CD4-positive, alpha-beta T cell treated with Interleukin-1 beta for 1 hour (primary cell): ENCODE measurements at places on chromosomes 16 and 17.
A peak's percentile ranks its signal among the peaks of the same experiment; 100 is the strongest.

GRCh38 chr16:57648581-57649442, 19.3 kb upstream of the ADGRG3 start:
- peak; percentile 87 for DNase-seq

- DNase-seq = no peak
These were observed 10.4 kb downstream of the VPS53 start for GRCh38 chr17:704111-704864.

DNA sequence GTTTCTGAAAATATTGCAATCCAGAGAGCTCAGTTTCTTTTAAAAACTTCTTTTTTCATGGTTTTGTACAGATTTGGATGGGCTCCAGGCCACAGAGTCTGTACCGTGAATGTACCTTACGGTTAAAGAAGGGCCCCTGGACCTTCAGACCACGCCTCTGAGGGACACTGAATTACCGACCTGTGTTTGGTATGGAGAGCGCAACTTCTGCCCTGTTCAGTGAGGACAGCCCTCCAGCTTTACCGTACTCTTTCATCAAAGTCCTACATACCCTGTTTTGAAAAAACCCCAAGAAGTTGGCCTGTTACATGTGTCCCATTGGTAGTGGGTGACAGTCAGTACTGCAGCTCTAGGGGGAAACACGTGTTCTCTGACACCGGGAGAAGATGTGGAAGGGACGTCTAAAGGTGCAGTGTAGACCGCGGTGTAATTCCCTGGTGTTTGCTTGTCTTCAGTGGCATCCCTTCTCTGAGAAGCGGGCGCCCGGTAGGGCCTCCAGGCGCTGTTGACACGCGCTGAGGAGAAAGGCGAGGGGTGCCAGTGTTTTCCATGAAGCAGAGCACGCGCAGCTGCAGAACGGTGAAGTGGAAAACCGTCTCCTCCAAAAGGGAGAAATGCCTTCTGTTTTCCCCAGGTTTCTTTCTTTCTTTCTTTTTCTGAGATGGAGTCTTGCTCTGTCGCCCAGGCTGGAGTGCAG, 6.2 kb downstream of the PGS1 start:
- no peak for DNase-seq

DNA sequence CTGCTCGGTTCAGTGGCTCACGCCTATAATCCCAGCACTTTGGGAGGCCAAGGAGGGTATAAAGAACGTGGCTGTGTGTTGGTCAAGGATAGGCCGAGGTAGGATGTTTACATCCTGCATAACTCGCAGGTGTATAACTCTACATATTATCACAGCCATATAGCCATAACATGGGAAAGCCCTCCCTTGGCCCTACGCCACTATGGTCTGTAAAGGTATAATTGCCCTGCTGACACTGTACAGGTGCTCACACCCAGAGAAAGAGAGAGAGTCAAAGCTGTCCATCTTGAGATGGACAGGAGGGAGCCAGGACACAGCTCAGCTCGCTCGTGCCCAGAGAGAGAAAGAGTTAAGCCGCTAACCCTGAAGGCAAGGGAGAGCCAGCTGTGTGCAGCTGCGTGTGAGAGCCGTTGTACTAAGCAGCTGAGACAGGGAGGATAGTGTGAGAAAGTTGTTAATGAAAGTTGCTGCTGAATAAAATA, 30.4 kb upstream of the DHX8 start:
- DNase-seq = no peak

DNA sequence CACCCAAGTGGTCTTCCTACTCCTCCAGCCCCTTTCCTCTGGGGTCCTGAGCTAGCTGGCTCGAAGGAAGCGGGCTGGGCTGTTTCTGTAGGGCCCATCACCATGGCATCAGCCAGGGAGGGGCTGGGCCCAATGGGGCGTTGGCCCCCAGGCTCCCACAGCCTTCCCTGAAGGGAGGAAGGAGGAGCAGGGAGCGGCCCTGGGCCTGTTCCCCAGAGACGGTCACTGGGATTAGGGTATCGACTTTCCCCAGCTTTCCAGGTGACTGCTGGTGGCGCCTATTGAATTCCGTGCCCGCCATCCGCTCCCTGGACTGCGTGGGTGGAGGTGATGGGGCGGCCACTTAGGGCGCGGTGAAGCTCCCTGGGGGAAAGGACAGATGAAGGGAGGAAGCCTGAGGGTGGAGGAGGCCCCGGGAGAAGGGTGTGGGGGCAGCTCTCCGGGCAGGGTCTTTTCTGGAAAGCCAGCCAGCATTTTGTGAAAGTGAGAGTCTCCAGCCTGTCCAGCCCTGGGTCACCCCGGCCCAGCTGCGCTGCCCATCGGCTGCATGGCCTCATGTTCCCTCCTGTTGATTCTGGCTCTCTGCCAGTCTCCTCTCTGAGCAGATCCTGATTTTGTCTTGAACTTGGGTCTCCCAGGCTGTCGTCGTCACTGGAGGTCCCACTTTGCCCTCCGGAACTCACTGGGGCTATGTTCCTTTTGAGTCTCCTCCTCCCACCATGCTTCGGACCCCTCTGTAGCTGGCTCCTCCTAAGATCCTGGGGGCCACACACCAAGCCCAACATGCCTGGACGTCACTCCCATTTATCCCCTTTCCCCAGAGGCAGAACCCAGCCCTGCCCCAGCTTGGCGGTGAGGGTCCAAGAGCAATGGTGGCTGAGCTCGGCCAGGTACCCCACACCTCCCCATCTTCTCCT, 9.8 kb downstream of the NHERF1 start:
- no peak for DNase-seq

DNA sequence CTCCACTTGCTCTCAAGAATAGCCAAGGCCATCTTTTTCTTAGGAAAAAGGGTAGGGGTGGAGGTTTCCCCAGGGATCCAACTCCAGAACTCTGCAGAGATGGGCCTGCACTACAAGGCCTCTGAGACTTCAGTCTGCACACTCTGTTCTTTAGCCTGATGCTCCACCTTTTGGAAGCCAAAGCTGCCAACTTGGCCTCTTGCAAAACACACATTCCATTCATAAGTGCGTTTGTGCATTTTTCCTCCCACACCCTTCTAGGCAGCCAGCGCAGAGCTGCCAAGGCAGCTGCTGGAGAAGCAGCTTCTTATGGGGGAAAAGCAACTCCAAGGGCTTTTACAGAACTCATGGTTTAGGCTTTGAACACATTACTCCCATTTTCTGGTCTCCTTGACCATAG, 45.3 kb downstream of the REXO5 start:
- no peak for DNase-seq

GRCh38 chr16:66512272-66513110, 37.4 kb downstream of the TK2 start:
- no peak for DNase-seq

GRCh38 chr17:65307961-65308316, 170.8 kb downstream of the RGS9 start:
- DNase-seq = no peak

GRCh38 chr17:6753006-6753445, 2.8 kb upstream of the XAF1 start:
- peak; percentile 69 for DNase-seq

DNA sequence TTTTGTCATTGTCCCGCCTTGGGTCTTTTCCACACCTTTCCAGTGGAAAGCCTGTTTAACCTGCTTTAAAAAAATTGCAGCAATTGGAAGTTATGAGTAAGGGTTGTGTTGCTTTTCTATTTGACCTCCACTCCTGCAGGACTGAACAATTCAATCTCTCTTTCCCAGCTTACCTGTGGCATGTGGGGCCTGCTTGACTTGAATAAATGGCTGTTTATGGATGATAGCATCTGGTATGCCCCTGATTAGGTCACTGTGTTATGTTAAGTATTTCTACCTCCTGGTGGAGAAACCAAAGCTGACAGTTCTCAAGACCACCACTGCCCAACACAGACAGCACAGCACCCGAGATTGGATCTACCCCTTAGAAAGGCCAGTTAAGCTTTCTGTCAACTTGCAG, 64.8 kb upstream of the NOG start:
- no peak for DNase-seq

DNA sequence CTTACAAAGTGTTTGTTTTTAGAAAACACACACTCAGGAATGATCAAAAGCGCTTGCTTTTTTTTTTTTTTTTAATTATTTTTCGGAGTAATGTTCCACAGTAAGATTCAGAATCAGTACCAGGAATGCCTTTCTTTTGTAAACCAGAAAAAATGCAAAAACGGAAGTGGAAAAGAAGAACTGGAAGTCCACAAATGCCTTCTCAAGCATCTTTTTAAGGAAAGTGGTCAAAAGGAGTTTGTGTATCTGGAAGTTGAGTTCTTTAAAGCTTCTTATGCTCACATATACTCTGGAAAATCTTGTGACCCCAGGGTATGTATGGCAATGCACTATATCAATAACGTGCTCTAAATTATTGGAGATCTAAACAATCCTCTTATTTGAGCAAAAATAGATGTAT, 126.0 kb downstream of the ABCA8 start:
- no peak for DNase-seq

DNA sequence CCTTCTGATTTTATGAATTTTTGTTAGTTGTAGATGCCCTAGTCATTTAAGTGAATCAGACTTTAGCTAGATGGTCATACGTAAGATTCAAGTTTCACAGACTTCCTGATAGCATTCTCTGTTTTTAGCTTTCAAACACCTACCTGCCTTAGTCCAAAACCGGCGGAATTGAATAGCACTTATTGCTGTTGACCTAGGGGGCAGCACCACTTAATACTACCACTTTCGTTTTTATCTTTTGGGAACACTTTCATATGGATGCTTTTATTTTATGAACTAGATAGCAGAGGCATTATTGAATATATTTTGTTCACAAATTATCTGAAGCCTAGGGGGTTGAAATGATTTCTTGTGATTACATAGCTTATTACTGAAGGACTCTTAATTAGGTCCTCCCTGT, 31.5 kb downstream of the TADA2A start:
- DNase-seq = no peak

DNA sequence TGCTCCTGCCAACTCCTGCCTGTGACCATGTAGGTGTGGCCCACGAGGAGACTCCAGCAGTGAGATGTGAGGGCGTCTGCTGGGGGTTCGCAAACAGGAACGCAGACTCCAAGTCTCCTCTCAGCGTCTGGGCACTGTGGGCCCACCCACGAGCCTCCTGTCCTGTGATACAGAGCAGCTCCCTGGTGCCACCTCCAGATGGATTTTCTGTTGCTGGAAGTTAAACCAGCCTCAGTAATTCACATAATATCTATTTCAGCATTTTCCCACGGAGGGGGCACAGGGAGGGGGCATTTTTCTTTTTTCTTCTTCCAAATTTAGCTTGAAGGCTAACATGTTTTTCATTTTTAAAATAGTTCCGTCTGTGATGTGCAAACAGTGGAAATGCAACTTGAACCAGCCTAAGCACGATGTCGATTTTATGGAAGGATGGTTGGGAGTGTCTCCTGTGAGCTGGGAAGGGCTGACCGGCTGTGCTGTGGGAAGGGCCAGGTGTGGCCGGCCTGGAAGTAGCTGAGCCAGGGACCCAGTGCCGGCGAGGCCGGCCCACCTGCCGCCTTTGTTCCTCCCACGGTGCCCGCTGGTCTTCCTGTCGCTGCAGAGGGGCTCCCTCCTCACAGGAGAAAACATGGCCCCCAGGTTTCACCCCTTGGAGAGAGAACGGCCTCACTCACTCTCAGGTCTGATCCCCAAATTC, 3.9 kb upstream of the RAB40B start:
- DNase-seq = no peak

- no peak for DNase-seq
These were observed 3.8 kb downstream of the CFAP97D1 start for GRCh38 chr17:43784068-43784467.

DNA sequence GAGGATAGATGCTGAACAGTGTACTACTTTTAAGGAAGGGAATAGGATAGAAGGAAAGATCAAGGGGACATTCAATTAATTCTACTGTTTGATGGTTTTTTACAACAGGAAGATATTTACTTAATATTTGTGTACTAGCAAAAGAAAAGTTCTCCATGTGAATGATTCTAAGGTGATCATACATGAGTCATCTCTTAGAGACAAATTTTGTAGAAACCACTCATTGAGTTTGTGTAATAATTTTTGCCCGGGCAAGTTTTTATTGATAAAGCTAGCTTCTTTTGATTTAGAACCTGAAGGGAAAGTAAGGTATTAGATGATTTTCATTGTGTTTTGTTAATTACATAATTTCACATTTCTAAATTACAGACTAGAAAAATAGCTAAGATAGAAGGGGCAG, 172.8 kb upstream of the PSMD7 start:
- no peak for DNase-seq

DNA sequence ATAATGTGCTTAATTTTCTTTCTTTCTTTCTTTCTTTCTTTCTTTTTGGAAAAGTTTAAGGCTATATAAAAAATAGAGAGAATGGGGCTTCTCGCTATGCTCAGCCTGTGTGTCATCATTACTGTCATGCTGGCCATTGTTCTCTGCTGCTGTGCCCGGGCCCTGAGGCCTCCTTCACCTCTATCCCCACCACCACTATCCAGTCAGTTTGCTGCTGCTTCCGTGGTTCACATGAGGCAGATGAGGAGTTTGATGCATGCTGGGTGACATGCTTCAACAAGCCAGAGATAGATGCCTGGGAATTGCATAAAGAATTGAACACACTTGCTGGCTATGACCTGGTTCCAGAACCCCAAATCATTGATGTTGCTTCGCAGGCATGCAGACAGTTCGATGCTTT, 36.3 kb downstream of the PITPNC1 start:
- DNase-seq = no peak

GRCh38 chr17:7851438-7852261, 3.2 kb upstream of the TMEM88 start:
- DNase-seq = peak; percentile 95

- DNase-seq = no peak
These were observed 133.8 kb upstream of the PLCG2 start for GRCh38 chr16:81645266-81645694.

GRCh38 chr17:44115585-44116415, 7.6 kb downstream of the HDAC5 start:
- peak; percentile 17 for DNase-seq
